Ecto neural progenitor cell (in vitro differentiated cells): ENCODE measurements at places on chromosomes 2 and 18.

DNA sequence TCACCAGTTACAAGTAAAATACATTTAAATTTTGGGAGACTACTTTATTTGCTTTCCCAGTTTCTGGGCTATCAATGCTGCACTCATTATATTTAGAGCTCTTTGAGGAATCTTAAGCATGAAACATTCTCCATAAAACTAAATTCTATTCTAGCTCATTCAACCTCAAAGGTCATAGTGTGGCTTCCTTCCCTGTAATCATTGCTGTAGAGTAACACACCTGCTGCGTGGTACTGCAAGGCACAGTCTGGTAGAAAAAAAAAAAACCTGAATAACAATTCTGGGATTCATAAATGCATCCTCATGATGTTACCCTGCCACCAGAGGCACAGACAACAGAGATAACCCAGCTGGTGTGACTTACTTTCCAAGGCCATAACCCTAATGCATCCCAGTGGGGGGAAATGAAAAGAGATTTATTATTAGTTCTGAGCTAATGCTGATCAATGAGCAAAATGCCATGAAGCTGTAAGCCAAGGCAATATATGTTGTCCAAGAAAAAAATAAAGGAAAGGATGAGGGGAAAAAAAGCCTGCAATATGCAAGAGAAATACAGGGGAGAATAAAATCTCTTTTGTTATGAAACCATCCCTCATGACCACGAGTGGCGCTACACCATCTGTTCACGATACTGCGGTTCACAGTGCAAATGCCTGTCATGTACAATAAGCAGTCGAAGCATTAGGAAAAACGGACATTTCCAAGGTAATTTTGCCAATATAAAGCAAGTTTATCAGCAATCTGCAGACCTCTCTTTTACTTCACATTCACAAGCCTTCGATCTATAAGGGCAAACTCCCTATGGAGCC lies 1481.6 kb upstream of the PIK3C3 start:
- DNase-seq: no peak

DNA sequence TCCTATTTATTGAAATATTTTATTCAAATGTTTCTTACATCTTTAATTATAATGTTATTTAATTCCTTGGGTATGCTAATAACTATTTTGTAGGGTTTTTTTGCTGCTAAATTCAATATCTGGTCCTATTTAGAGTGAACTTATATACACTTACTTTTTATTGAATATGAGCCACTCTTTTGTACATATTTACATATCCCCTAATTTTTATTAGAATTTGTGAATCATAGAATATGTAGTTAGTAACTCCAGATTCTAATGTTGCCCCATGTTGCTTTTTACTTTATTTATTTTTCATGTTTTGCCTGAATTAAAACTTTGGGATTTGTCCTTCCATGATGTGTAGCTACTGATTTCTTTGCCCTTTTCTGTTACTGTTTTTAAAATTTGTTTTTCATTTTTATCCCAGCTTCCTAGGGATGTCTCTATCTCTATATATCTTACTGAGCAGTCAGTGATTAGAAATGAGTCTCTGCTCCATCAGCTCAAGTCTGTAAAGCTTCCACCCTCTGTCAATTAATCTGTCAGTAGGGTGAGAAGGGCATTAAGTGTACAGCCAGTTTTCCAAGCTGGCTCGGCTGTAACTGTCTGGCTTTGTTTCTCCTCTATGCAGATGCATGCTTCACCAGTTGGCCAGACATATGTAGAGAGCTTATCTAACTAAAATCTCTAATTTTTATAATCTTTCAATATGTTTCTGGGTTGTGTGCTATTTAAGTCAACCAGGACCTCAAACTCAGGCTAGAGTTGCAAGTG lies 256.9 kb downstream of the CDH19 start:
- no peak for DNase-seq

DNA sequence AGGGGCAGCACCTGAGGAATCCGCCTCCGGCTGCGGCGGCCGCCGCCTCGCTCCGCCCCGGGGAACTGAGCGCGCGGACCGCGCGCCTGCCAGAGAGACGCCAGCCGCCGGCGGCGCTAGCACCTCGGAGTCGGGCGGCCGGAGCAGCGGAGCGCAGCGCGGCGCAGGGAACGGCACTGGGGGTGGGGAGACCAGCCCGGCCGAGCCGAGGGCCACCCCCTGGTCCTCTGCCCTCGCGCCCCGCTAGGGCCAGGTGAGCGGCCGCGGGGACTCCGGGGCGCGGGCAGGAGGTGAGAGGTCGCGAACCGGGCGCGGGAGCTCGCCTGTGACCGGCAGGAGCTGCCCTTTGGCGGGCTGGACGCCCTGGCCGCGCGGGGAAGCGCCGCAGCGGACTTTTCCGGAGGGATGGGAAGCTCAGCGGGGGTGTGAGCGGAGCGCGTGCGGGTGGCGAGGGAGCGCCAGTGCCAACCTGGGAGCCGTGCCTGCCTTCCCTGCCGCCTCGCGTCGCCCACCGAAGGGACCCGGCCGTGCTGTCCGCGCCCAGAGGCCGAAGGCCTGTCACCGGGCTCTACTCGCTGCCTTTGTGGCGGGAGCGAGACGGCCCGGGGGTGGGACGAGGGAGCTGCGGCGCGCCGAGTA lies at the start of gene GREB1L:
Gene GREB1L, plus strand, starts transcription at position 92 of the 639 bp plus-strand sequence. CDS start 141,287 bp downstream, outside the sequence.
- peak; percentile 90 for DNase-seq

DNA sequence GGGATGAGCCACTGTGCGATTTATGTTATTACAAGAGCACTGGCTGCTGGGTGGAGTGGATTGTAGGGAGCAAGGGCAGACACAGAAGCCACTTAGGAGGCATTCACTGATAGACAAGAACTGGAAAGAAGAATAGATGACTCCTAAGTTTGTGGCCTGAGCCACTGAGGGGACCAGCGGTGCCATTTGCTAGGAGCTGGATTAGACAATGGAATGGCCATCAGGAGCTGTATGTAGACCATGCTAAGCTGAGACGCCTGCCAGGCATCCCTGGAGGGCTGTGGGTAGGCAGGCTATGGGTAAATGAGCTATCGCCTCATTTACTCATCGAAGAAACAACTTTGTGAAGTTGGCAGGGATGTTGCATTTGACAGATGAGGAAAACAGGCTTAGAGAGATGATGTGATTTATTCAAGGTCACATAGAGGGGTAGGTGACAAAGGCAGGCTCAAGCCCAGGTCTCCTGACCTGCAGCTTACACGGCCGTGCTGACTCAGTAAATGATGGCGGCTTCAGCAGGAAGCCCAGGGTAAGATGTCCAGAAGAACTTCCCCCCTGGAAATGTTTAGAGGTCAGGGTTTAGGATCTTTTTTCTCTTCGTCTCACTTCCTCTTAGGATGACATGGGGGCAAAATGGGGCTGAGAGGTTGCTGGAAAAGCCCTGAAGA lies 2.8 kb downstream of the MFSD2B start:
- DNase-seq: no peak

GRCh38 chr18:48929941-48930713 lies 20.6 kb downstream of the SMAD7 start:
- no peak for DNase-seq

- DNase-seq: no peak
These were observed 126.0 kb downstream of the NXPH2 start for GRCh38 chr2:138654146-138654545.

- no peak for DNase-seq
These were observed 35.0 kb downstream of the NEDD4L start for GRCh38 chr18:58078889-58079573.

- no peak for DNase-seq
These were observed 251.7 kb downstream of the NCKAP5 start for GRCh38 chr2:133316557-133316956.

GRCh38 chr2:47504174-47504810 lies 101.3 kb downstream of the MSH2 start:
- DNase-seq: no peak

- DNase-seq: no peak
These were observed 139.6 kb downstream of the SOCS6 start for GRCh38 chr18:70428439-70428838.

- DNase-seq: no peak
These were observed 304.4 kb upstream of the SALL3 start for GRCh38 chr18:78675231-78675630.

- no peak for DNase-seq
These were observed 559 bp downstream of the MYL12A start for GRCh38 chr18:3248062-3248657.

- no peak for DNase-seq
These were observed 57.3 kb downstream of the ITGA6 start for GRCh38 chr2:172484706-172485105.

DNA sequence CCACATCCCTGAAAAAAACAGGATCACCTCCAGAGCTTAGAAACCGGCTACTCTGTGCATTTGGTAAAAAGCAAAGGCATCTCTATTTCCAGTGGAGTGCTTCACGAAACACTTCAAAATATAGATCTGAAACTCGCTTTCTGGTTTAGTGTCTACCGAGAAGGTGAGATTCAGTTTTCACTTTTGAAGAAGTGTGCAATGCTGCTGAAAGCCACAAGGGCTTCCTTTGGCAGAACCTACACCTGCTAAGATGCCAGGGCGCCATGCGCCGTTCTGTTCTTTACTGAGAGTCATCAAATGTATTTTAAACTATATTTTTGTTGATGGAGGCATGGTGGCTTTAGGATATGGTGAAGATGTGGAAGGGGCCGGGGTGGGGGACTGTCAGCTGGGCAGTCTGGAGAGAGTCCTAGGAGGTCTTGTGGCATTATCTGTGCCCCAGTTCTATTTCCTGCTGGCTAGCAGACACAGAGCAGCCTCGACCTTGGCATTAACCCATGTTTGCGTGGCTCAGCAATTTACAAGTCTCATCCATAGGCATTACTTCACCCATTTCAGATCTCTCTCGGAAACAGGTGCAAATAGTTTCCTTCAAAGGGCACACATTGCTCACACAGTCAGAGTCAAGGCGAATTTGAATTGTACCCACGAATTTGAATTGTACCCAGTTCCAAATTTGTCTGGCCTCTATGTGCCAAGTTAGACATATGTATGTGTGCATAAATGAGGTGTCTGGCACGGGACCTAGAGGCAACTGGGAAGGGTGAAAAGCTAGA lies 46.7 kb upstream of the KCNF1 start:
- DNase-seq: no peak

- DNase-seq: no peak
These were observed 181.4 kb downstream of the TMEM182 start for GRCh38 chr2:102943251-102943650.

DNA sequence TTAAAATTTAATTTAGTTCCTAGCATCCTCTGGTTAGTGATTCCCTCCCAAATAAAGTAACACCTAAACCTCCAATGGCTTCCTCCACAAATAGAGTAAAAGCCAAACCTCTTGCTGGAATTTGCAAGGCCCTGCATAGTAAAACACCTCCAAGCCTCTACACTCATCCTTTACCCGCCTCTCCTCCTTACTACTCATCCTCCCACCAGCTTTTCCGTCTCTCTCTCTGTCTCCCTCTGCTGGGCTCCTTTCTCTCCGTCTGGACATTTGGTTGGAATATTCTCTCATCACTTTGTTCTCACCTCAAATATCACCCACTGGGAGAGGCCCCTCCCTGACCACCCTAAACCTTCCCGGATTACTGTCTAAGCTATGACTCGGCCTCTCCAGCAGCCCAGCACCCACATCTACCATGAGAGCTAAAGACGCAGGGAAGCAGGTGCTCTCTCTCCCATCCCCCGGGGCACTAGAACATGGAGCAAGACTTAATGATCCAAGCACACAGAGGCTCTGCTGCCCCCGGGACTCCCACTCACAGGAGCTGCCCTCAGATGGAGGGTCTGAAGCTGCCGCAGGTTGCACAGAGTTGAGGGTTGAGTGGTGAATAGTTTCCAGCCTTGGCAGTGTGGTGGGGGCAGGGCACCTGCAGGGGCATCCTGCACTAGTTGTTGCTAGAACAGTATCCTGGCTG lies 167.2 kb downstream of the FBXO15 start:
- DNase-seq: peak; percentile 62

GRCh38 chr2:100580367-100581276 lies 17.8 kb downstream of the PDCL3 start:
- DNase-seq: no peak

GRCh38 chr2:112811841-112812306 lies 24.7 kb downstream of the IL1B start:
- DNase-seq: no peak

- no peak for DNase-seq
These were observed 1608.9 kb upstream of the PIK3C3 start for GRCh38 chr18:40346146-40346545.

DNA sequence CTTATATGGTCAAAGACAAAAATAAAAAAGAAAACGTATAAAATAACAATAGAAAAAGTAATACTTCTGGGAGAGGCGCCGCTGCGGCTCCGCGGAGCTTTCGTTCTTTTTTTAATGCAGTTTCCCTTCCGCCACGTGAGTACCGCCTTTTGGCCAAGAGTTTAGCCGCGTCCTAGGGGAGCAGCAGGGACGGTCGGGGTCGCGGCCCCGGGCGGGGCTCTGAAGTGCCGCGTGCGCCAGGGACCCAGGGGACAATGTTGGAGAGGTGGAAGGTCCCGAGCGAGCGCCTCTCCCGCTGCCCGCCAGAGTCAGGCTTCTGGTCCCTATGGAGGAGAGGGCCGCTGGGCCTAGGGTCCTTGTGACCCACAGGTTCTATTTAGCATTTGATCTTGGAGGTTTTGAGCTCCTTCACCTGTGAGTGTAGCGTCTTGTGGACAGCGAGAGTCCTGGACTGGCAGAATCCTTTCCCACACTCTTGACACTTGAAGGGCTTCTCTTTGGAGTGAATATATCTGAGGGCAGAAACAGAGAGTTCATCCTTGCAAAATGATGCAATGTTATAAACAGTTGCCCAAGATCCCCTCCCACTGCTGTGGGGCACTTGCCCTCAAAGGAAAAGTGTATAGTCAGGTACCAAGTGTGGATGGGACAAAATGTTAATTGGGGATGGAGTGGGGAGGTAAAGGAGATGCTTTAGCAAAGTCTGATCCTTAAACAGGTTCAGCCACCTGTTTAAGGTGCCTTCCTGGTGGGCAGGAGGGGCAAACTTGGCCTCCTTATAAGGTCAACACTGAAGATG lies 6.3 kb downstream of the OSR1 start:
- DNase-seq: no peak

GRCh38 chr2:177727577-177728398 lies 335.2 kb downstream of the AGPS start:
- DNase-seq: no peak

DNA sequence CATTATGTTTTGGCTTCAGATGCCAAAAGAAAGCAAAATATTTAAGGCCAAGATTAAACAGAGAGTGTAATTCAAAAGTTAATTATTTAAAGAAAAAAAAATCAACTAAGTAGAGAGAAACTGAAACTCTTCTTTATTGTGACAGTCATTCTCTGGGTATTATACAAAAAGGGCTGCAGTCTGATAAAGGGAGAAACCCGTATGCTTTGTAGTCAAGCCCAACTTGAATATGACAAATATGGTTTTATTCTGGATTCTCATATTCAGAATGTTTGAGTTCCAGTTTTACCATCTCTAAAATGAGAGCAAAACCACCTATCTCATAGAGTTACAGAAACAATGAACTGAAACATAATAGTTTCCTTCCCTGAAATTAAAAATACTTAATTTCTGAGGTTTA lies 8.2 kb downstream of the CDH2 start:
- DNase-seq: no peak
